ENCODE measurements at places on chromosomes 4 and X.

- DNase-seq: peak; percentile 70
These were observed 13.1 kb upstream of the PRDM8 start for GRCh38 chr4:80184053-80184824.

DNA sequence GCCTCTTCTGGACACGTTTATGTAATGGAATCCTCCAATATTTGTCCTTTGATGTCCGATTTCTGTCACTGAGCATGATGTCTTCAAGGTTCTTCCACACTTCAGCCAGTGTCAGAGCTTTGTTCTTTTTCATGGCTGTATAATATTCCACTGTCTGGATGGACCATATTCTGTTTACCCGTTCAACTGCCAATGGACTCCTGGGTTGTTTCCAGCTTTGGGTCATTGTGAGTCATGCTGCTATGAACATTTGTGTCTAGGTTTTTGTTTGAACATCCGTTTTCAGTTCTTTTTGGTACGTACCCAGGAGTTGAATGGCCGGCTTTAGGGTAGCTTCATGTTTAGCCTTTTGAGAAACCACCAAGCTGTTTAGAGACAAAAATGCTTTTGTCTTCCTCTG lies 93.2 kb downstream of the SHOX start:
- no peak for DNase-seq

DNA sequence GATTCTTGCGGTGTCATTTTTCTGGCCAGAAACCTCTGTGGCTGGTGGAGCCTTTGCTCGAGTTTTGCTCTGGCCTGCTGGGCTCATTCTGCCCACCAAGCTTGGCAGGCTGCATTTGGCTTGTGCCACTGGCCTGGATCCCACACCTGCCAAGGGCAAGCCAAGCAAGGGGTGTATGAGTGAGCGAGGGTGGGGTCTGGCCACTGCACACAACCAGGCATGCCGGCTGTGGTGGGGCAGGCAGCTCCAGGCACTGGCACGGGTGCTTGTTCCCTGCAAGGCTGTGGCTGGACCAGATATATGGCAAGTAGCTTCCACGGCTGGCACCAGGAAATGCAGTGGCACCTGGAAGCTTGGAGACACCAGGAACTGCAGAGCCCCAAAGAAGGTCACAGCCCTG lies 68.6 kb upstream of the PPP3CA start:
- no peak for DNase-seq

- DNase-seq: no peak
These were observed 53.3 kb upstream of the PASD1 start for GRCh38 chrX:151510203-151510602.

- no peak for DNase-seq
These were observed 99.3 kb downstream of the ANXA5 start for GRCh38 chr4:121597346-121597934.

DNA sequence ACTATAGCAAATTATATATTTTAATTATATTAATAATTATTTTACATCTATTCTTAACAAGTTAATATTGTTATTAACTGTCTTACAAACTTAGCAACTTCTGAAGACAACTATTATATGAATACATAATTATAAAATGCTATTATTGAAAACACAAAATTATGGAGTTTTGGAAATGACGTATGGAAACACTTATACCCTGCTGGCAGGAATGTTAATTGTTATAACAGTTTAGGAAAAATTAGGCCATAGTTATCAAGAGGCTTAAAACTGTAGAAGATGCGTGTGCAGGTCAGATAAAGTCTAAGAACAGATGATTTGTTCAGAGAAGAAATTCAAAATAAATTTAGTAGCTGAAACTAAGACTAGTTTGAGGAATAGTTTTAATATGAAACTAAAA lies 211.7 kb downstream of the FAT4 start:
- no peak for DNase-seq

GRCh38 chrX:13511241-13511943 lies 58.0 kb upstream of the EGFL6 start:
- no peak for DNase-seq

- DNase-seq: no peak
These were observed 113.4 kb downstream of the ANTXR2 start for GRCh38 chr4:79959652-79960051.

- DNase-seq: no peak
These were observed 82.8 kb upstream of the TCEAL2 start for GRCh38 chrX:102042372-102043325.

DNA sequence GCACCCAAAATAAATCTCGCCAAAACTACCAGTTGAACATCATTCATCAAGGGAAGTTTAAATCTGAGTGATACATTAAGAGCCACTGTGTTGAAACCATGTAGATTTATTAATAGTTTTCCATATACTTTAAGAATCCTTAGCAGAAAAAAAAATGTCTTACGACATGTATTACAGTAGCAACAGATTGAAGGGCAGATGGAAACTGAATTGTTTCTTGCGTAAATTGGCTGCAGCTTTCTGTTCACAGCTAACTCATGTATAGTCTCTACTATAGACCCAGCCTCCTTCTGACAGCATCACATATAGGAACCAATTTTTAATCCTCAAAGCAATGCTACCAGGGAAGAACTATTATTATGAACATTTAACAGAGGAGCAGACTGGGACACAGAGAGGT lies 195.2 kb upstream of the PUDP start:
- no peak for DNase-seq

- DNase-seq: no peak
These were observed 177.9 kb downstream of the VEGFC start for GRCh38 chr4:176614793-176615192.

- DNase-seq: no peak
These were observed 66.4 kb upstream of the HHIP start for GRCh38 chr4:144579411-144580030.

DNA sequence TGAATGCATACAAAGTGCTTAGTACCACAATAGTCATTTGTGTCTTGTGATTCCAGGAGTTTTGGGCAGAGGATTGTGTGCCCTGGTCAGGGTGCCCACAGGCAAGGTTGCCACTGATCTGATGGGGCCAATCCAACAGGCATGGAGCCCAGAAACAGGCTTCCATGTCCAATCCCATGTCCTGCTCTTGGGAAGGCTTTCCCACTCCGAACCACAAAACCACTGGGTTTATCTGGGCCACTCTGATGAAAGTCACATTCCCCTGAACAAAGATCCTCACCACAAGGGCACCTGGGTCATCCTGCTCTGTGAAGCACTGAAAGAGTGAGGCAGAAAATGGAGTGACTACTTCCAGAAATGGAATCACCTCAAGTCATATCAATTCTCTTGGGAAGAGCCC lies 96.9 kb downstream of the MAMLD1 start:
- DNase-seq: no peak

GRCh38 chrX:86047174-86047935 lies at the start of gene CHM:
CHM (minus strand) TSS chrX:86047558; CDS start chrX:86047532, 26 bp downstream.
- peak; percentile 5 for DNase-seq
